Activated CD8-positive, alpha-beta memory T cell treated with anti-CD3 and anti-CD28 coated beads, Interleukin-2, amount 10 ng/mL, durations not matched to agents 7 days and 5 days (primary cell): ENCODE measurements at places on chromosomes 3 and 15. TPM values are rescaled to one million over a fixed set of nuclear protein-coding genes. Genes with fewer than 3 reads are reported as not detected.

The NANOGP8 gene
- total RNA-seq: not detected

The IMPG2 gene
- total RNA-seq: 0.23 TPM

The IQCF5 gene
- not detected for total RNA-seq

The CEP19 gene
- total RNA-seq: 5.4 TPM

The SNTN gene
- not detected for total RNA-seq

The ITGA11 gene
- total RNA-seq: 0.02 TPM

The PLSCR5 gene
- total RNA-seq: not detected

The ISLR gene
- total RNA-seq: not detected

The FILIP1L gene
- total RNA-seq: 15.5 TPM

The DNASE1L3 gene
- not detected for total RNA-seq

The CFAP91 gene
- total RNA-seq: not detected

The EFHB gene
- total RNA-seq: not detected

The MYO5C gene
- 1.3 TPM for total RNA-seq

The UNC45A gene
- 76.3 TPM for total RNA-seq

The SPTBN5 gene
- total RNA-seq: 0.91 TPM

The GOLGA8G gene
- total RNA-seq: not detected

The SOX2 gene
- total RNA-seq: not detected

The ZPLD1 gene
- not detected for total RNA-seq

The ST6GAL1 gene
- 102 TPM for total RNA-seq

The KIF15 gene
- total RNA-seq: 48.7 TPM

The STAB1 gene
- not detected for total RNA-seq

The SLC12A1 gene
- total RNA-seq: not detected

The MKRN2OS gene
- not detected for total RNA-seq

The SPINK8 gene
- not detected for total RNA-seq

The ZNF385D gene
- total RNA-seq: not detected

The ESYT3 gene
- total RNA-seq: 0.26 TPM

The CFAP20DC gene
- 1.4 TPM for total RNA-seq

The FOXB1 gene
- 2.8 TPM for total RNA-seq

The CCRL2 gene
- total RNA-seq: 10.0 TPM

The PYGO1 gene
- not detected for total RNA-seq

The PLSCR4 gene
- total RNA-seq: not detected
